ENCODE measurements at places on chromosomes 5 and 9. TPM values are rescaled to one million over a fixed set of nuclear protein-coding genes. Genes with fewer than 3 reads are reported as not detected.

Gene C6
- not detected for total RNA-seq

Gene TERT
- total RNA-seq: not detected

Gene HAUS6
- total RNA-seq: 9.7 TPM

Gene ADCY2
- not detected for total RNA-seq

Gene DMRT3
- total RNA-seq: not detected

Gene PITX1
- total RNA-seq: not detected

Measured in bladder microvascular endothelial cell (primary cell).